Cardiac fibroblast (primary cell): ENCODE measurements at places on chromosomes 2 and 18.
A peak's percentile ranks its signal among the peaks of the same experiment; 100 is the strongest.

- DNase-seq, result peak; percentile 23
Observed at GRCh38 chr2:124959581-124959980, 934.5 kb downstream of the CNTNAP5 start.

DNA sequence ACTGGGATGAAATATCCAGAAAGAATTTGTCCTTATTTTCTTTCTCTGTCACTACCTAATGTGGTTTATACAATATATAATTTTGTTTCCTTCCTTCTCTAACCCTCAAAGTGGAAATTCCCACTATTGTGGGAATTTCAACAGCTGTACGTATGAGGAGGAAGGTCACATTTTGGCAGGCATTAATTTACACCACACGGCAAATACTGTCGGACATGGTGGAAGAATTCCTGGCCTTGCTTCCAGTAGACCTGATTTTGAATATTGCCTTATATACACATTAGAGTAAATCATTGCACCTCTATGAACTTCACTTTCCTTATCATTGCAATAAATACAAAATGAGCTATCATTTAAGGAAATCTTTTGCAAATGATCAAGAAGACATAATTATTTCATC, 358.1 kb upstream of the ETAA1 start:
- DNase-seq, result no peak

DNA sequence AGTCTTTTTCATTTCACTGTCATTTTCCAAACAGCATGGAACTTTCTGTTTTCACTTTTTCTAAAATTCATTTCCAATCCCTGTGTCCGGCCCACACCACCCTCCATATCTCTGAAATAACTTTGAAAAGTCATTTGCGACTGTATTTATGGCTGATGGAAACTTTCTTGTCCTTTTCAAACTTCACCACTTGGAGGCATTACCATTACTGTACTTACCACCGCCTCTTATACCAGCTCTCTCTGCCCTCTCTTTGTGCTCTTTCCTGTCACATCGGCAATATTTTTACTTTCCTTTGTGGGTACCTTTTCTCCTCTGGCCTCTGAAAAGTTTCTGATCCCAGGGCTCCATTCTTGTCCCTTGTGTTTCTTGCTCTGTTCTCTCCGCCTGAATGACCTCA, 39.5 kb upstream of the IL1RL1 start:
- DNase-seq, result no peak

DNA sequence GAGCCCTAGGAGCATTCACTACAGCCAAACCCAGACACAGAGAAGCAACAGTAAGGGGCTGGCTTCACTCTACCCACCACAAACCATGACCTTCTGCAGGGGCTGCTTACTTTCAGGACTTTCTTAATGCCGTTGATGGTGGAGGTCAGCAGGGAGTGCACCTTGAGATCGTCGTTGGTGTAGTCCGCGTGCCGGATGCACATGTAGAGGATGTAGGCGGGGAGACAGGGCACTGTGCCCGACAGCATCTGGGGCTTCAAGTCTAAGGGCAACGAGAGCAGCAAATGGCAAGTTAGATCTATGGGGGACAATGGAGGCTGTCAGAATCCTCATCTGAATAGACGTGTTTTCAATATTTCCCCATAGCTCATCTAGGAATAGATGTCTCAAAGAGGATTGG, 29.8 kb upstream of the ACAA2 start:
- DNase-seq, result no peak

GRCh38 chr2:231370749-231371429, 24.6 kb upstream of the B3GNT7 start:
- no peak for DNase-seq

GRCh38 chr2:128249555-128249954, 69.1 kb downstream of the HS6ST1 start:
- DNase-seq, result no peak

GRCh38 chr2:235230821-235231601, 262.8 kb upstream of the AGAP1 start:
- DNase-seq, result peak; percentile 63

DNA sequence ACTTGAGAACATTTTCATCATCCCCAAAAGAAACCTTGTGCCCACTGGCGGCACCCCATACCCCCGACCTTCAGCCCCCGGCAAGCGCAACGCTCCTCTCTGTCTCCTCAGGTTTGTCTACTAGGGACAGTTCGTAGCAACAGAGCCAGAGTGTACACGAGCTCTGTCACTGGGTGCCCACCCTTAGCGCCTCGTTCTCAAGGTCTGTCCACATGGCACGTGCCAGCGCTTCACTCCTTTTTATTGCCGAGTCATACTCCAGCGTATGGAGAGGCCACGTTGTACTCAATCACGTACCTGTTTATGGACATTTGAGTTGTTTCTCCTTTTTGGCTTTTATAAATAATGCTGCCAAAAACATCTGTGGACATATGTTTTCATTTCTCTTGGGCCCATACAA, 30.3 kb upstream of the GPC1 start:
- no peak for DNase-seq

DNA sequence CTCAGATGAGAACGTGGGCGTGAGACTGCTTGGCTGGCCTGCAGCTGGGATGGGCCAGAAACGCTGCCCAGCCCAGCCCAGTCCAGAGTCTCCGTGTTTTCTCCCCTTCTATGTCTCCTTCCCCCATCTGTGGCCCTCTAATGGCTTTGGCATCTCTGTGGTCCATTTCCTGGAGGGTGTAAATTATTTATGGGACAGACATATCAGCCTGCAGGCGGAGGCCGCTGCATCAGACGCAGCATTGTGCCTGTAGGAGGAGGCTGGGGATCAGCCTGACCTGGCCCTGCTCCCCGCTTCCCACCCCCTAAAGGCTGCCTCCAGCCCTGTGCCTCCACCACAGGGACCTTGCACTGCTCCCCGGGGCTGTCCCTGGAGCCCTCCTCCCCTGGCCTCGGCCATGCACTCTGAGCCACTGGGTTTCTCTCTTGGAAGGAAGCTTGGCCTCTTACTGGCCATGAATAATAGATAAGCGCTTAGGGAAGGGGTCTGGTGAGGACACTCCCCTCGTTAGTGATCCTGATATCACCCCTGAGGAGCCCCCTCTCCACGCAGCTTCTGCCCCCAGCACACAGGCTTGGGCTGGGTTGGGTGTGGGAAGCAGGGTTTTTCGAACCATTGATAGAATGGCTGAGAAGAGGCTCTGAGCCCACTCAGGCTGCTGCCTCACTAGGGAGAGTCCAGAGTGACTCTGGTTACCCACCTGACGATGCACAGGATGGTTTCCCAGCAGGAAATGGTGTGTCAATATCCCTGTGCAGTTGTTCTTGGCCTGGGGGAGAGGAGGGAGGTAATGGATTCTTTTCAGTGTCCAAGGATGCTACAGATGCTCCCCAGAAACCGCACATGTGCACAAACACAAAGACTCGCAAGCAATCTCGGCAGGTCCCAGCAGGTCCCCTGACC, 185.5 kb downstream of the MYCN start:
- DNase-seq, result no peak

DNA sequence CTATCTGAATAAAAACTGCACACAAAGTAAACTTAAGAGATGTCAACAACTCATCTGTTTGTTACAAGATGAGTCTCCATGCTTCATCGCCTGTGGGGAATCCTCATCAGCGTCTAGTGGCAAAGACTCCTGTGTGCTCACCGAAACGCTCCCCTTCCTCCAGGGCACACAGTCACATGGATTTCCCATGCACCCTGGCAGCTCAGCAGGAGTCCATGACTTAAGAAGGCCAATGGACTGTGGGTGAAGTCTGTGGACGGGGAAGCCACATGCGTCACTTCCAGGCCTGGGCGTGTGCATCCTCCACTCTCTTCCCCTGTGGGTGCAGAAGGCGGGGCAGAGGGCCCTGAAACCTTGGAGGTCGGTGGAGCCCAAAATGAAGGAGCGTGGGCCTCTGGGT, 41.1 kb downstream of the ID2 start:
- DNase-seq, result no peak

DNA sequence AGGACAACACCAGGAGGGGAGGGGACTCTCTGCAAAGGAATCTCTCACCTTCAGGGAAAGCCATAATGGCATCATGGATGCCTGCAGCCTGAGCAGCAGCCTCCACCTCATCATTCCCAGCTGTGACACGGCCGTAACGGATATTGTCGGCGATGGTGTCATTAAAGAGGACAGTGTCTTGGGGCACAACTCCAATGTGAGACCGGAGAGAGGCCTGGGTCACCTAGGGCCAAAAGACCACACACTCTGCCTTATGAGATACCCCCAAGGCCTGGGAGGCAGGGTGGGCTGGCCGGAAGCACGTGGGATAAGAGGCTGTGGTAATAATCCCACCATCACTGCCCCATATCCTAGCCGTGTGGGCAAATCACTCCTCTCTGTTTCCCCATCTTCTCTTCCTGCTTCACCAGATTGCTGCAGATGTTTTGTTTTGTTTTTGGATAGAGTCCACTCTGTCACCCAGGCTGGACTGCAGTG, 4.3 kb downstream of the ZFAND2B start:
- DNase-seq, result no peak

GRCh38 chr2:126835831-126836230, 62.9 kb upstream of the TEX51 start:
- DNase-seq, result no peak

DNA sequence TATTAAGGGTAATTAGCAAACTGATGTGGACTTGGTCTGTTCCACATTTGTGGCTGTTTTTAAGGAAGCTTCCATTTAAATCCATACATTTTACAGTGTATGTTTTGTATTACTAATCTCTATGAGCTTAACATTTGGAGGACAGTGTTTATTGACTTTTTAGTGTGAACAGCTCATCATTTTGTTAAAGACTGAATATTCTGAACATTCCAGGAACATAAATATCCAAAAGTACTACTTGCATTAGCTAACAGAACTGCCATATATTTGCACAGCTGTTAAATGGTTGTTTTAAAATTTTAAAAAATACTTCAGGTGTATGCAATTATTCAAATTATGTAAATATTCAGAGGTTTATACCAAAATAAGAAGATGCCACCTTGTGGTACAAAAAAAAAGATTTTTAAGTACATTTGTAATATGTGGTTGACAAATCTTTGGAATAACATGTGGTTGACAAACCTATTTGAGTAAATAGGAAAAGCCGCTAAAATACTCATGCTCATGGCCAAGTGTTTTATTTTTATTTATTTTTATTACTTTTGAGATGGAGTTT, 439.7 kb upstream of the FANCL start:
- peak; percentile 1 for DNase-seq

GRCh38 chr18:25661831-25662230, 309.9 kb upstream of the ZNF521 start:
- DNase-seq, result no peak

DNA sequence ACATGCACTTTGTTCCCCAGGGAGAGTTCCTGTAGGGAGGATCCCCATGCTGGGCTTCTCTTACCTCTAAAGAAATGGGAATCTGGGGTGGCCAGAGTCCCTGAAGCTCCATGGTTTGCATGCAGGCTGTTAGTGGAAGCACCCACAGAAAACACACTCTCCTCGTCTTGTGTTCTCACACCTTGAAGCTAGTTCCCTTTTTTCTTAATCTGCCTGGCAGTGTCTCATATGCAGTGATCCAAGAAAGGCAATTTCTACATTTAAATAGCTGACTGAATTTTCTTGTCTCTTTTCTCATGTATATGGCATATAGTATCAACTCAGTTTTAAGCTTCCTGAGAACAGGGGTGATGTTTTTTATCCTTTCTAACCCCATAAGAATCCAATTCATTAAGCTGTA, 65.0 kb downstream of the LINC00305 start:
- no peak for DNase-seq

DNA sequence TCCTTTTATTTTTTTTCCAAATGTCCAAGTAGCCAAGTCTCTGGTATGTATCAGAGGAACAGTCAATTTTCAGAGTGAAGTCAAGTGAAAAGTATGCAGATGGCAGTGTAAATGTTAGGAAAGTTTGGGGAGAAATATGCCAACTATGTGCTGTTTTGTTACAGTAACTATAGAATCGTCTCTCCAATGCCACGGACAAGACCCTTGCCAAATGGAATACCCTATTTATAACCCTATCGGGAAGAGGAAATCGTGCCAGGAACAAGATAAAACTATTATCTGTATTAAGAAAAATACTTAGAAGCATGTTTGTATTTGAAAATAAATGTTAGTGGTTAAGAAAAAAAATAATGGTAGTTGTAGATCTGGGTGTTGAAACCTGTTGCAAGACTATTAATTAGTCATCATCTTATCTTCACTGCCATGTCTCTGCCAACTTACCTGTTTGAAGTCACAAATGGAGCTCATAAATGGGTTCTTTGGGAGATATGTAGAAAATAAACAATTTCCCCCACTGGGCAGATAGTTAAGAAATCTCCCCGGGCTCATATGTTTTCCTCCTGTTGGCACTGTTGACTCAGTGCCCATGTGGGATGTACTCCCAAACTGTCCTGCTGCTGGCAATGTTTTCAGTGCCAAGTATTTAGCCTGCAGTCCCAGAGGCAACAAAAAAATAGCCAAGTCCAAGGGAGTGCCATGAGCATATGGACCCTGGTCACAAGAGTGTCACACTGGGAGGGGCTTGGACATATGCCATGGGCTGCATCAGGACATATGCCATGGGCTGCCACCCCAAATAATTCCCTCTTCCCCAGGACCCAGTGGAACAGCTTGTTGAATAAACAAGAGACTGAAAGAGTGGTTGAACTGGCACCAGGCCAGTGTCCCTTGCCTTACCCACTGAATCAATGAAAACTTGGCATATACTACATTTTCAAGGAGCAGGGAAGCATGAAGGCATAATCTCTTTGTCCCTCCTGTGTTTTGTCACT, 366.9 kb downstream of the OSR1 start:
- DNase-seq, result peak; percentile 95

DNA sequence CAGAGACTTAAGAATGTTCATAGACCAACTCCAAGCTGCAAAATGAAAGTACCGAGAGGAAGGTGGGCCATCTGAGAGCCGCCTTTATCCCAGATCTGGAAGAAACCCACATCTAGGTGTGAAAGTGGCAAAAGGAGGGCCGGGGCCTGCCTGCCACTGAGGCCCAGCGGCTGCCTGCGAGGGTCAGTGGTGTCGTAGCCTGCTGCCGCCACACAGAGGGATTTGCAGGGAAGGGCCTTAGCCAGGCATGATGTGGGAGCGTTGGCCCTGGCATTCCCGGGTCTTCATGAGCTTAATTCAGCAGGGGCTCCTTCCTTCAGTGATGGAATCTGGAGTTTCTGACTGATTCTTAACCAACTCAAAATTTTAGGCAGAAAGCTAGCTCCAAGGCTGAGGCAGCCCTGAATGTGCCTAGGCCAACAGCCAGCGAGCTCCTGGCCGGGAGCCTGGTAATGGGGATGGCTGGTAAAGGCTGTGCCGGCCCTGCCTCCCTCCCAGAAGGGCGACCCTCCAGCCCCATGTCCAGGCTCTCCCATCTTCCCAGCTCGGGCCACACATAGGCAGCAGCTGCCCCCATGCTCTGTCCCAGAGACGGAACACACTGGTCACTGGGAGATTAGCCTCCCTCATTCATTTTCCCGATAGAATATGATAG, 230.1 kb downstream of the AGAP1 start:
- DNase-seq, result no peak
